Osteocyte (in vitro differentiated cells): ENCODE measurements at places on chromosomes 5 and 9. TPM values are rescaled to one million over a fixed set of nuclear protein-coding genes. Genes with fewer than 3 reads are reported as not detected.

TMEM174 gene
- total RNA-seq, result not detected in 2 replicates

GFM2 gene
- 20.6 and 21.6 TPM in 2 replicates for total RNA-seq

ATP10B gene
- total RNA-seq, result not detected in 2 replicates

SPAAR gene
- total RNA-seq, result 0.56 TPM in 1 of 2 replicates, not detected in the other

NDST1 gene
- 110 and 118 TPM in 2 replicates for total RNA-seq

IFNA13 gene
- total RNA-seq, result not detected in 2 replicates

PPP3R2 gene
- total RNA-seq, result not detected in 2 replicates

AGTPBP1 gene
- 18.0 and 20.9 TPM in 2 replicates for total RNA-seq

STRBP gene
- 13.1 and 17.3 TPM in 2 replicates for total RNA-seq

FRRS1L gene
- 5.1 and 6.7 TPM in 2 replicates for total RNA-seq

GNA14 gene
- total RNA-seq, result not detected in 2 replicates

PWWP2A gene
- total RNA-seq, result 21.9 and 22.3 TPM in 2 replicates

ELOVL7 gene
- total RNA-seq, result 0.46 and 0.47 TPM in 2 replicates

RANBP17 gene
- total RNA-seq, result 15.7 and 17.5 TPM in 2 replicates

SLC22A4 gene
- 1.4 and 2.5 TPM in 2 replicates for total RNA-seq

IQGAP2 gene
- total RNA-seq, result 8.8 and 11.8 TPM in 2 replicates
